Upper lobe of left lung (tissue), 6 donors: ENCODE measurements at places on chromosomes 6 and 20.

- no peak for DNase-seq
Observed at GRCh38 chr6:24219670-24220069, 93.7 kb downstream of the NRSN1 start.

DNA sequence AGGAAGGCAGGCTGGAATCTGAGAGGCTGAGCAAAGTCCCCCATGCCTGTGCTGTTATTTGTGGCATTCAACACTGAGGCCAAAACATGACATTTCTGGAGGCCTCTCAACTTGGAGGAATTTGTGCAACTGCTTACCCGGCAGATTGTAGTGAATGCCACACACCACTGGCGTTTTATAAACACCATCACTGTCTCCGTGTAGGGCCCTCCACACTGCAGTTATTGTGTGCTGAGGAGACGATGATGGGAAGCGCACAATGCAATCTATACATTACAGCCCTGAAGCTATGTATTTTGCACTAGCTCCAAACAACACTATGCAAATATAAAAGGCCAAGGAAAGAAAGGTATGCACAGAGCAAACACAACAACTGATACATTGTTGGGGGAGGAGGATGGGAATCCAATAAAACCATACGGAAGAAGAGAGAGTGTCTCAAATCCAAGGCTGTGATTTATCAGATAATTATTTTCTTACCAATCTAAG is 106.5 kb downstream of the SMLR1 start:
- no peak for DNase-seq

GRCh38 chr6:33143113-33143770 is 49.0 kb downstream of the COL11A2 start:
- DNase-seq, result no peak

- DNase-seq, result no peak
Observed at GRCh38 chr20:4272225-4272624, 256.9 kb upstream of the RNF24 start.

GRCh38 chr6:27865850-27866356 is 46.3 kb downstream of the OR2B2 start:
- peak; percentile 21 for DNase-seq

DNA sequence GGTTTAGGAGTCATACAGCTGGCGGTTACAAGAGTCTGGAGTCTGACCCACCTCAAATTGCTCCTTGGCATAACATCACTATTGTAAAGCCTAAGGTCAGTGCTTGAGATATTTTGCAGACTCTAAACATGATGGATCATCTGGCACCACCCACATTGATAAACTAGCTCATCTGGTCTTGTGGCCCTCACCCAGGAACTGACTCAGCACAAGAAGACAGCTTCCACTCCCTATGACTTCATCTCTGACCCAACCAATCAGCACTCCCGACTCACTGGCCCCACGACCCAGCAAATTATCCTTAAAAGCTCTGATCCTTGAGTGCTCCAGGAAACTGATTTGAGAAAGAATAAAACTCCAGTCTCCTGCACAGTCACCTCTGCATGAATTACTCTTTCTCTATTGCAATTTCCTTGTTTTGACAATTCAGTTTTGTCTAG is 115.9 kb downstream of the CD24 start:
- no peak for DNase-seq

DNA sequence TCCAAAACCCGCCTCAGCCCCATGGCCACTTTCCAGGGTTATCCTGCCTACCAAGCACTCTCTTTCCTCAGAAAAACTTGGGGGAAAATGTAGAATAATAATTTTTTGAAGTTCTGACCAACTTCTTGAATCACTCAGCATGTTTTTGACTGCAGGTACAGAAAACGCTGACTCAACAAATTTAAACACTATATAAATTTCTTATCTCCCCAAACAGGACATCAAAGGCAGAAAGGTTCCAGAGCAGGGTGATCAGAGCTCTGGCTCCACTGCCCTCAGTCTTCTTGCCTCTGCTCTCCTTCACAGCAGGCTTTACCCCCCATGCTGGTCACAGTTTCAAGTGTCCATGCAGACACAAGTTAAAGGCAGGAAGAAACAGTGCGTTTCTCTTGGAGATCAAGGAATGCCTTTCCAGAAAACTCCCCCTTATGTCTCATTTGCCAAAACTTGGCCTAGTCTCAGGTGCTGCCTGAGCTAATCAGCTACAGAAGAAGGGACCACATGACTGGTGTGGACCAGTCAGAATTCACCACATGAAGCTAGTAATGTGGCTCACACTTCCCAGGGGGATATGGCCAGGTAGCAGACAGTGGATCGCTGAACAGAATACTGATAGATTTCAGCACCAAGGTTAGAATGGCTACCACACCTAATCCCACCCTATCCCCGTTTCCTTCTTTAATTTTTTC is 24.4 kb upstream of the SLC17A3 start:
- no peak for DNase-seq

DNA sequence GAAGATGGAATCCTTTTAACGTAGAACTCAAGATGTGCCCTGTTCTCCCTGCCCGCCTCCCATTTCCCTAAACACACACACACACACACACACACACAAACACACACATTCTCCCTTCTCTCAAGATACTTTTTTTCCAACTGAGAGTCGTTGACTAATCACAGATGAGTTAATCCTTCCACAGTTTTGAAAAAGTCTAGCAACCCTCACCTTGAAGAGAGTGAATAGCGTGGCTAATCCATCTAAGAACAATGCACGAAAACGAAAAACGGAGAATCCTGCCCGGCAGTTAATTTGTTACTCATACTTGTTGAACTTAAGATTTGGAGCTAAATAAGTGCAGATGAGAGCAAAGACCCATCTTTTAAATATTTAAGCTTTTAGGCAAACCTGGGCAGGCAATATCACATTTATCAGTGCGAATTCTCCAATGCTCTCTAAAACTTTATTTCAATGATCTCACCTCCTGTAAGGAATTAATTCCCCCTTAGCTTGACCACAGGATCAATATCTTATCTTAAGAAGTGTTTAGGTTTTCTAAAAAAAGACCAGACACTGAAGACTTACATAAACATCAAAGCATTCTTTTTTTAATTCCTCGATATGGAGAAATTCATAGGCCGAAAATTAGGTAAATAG is 1.1 kb downstream of the AGPAT4 start:
- no peak for DNase-seq

- DNase-seq, result no peak
Observed at GRCh38 chr6:89251170-89251569, 34.0 kb upstream of the GABRR1 start.

- no peak for DNase-seq
Observed at GRCh38 chr6:121670511-121670910, 235.1 kb downstream of the GJA1 start.

- peak; percentile 38 for DNase-seq
Observed at GRCh38 chr6:98116455-98116854, 717.9 kb upstream of the POU3F2 start.

- no peak for DNase-seq
Observed at GRCh38 chr20:62918831-62919230, 7.5 kb downstream of the DIDO1 start.

GRCh38 chr20:57618091-57618763 is 2.0 kb downstream of the ZBP1 start:
- DNase-seq, result no peak
